Fibroblast of skin of left biceps (primary cell): ENCODE measurements at places on chromosomes 2 and 18.

GRCh38 chr2:147847746-147848391 lies 3.0 kb downstream of the ACVR2A start:
- DNase-seq = no peak

GRCh38 chr2:242085941-242086621 lies 216.6 kb downstream of the RTP5 start:
- no peak for DNase-seq

DNA sequence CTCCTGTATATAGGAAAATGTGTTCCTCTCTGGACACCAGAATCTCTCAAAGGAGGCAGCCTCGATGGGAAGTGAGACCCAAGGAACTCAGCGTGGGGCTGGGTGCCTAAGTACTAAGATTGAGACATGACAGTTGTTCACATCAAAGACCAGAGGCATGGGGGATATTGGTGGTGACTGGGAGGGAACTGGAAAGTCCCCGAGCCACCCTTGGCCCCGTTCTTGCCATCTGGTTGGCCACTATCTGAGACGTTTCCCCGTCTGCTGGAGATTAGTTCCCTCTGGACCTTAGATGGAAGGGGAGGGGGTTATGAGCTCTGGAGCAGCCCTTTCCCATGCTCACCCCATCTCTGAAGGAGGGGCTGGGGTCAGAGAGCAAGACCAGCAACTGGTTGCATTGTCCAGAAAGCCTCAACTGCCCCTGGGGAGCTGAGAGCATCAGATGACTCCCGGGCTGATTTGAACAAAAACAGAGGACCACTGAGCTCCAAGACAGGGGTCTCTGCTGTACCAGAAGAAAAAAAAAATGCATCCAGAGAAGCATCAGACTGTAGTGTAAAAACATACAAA lies 11.8 kb downstream of the FBLN7 start:
- no peak for DNase-seq

DNA sequence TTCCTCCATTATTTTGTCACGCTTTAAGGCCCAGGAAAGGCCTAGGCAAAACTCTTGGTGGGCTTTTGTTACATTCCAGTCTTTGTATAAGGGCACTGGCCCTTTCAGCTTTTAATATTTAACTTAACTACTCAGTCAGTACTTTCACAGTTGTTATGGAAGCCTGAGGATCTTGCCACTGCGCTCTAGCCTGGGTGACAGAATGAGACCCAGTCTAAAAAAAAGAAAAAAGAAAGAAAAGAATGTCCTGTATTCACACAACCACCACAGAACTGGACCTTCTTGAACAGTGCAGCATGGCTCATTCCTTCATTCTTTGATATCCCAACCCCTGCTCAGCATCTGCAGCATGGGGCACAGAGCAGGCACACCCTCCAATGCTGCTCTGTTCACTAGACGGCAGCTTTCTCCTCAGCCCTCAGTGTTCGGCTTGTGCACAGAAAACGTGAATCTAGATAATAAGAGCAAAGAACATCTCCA lies 93.4 kb upstream of the MSH2 start:
- no peak for DNase-seq

- no peak for DNase-seq
Observed at GRCh38 chr2:144356402-144356801, 163.5 kb downstream of the ZEB2 start.

- no peak for DNase-seq
Observed at GRCh38 chr2:24365051-24365450, 4.7 kb upstream of the ITSN2 start.

DNA sequence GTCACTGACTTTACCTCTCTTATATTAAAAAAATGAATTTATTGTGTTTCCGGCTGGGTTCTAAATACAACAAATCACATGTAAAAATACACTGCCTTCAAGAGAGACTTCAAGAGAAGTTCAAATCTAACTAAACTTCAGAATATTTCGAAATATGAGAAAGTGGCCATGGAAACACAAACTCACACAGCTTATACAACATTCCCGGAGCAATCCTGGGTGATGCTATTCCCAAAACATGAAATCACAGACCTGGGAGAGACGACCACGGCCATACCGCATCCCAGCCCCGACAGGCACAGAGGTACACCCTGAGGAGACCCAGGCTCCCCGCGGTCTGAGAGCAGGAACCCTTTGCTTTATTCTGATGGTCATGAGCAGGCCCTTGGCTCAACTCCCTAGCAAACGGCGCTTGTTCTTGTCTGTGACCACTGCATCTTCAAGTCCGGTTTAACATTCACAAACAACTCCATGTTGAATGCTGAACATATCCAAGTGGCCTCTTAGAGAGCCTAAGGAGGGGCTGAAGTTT lies 185.4 kb upstream of the REV1 start:
- no peak for DNase-seq
